PC-3 (cell line): ENCODE measurements at places on chromosomes 1 and 21. TPM values are rescaled to one million over a fixed set of nuclear protein-coding genes. Genes with fewer than 3 reads are reported as not detected.
A peak's percentile ranks its signal among the peaks of the same experiment; 100 is the strongest.

- H3K27ac ChIP-seq: peak overlapping the region; percentile 94
- H3K4me1 ChIP-seq: peaks cover 24% of the 10 kb centered on the region
- peak overlapping the region; percentile 24; the same call in 1 of the 2 replicates for H3K4me3 ChIP-seq
- H3K36me3 ChIP-seq: no peaks in the 10 kb centered on the region
- H3K27me3 ChIP-seq: no peaks in the 10 kb centered on the region
These were observed 560.5 kb downstream of the KIF26B start for GRCh38 chr1:245715291-245715701.

- no peak overlapping the region for H3K4me3 ChIP-seq
- H3K36me3 ChIP-seq: peaks cover 57% of the 10 kb centered on the region
- H3K27ac ChIP-seq: no peak overlapping the region
- H3K27me3 ChIP-seq: no peaks in the 10 kb centered on the region
- no peak for DNase-seq
These were observed 11.3 kb downstream of the MRAP start for GRCh38 chr21:32309906-32310460.

GRCh38 chr1:55896210-55896609 lies 681.0 kb upstream of the USP24 start:
- no peaks in the 10 kb centered on the region for H3K27me3 ChIP-seq
- no peak for DNase-seq
- no peak overlapping the region for H3K4me3 ChIP-seq

DNA sequence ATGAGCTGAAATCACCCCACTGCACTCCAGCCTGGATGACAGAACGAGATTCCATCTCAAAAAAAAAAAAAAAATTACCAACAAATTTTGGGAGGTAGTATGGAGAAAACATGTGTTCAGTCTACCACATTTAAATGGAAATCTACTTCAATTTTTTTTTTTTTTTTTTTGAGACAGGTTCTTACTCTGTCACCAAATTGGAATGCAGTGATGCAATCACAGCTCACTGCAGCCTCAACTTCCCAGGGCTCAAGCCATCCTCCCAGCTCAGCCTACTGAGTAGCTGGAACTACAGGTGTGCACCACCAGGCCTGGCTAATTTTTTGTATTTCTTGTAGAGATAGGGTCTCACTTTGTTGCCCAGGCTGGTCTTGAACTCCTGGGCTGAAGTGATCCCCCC lies 82.1 kb downstream of the GFI1 start:
- no peak overlapping the region for H3K4me3 ChIP-seq
- no peak overlapping the region for H3K27ac ChIP-seq
- peak; percentile 57 for DNase-seq

DNA sequence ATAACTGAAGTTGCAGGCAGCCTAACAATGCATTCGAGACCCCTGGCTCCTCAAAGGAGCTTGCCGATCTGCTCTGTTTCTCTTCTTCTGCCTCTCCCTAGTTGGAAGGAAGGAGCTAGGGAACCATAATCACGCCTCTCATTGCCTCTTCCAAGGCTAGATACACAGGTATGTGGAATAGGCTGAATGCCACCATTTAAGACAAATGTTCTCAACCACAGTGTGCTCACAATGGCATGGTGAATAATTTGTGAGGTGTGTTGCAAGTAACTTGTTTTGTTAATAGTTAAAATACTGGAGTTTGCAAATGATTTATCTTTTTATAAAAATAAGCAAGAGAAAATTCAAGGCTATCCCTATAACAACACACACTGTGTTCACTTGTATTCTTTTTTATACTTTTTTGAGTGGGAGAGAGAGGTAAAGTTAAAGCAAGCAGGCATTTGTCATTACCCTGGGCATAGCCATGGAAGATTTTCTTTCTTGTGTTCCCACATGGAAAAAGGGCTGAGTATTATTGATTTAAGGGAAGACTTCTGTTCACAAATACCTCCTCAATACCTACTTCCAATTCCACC lies 45.4 kb upstream of the SYT6 start:
- no peak overlapping the region for H3K27ac ChIP-seq
- H3K4me1 ChIP-seq: no peaks in the 10 kb centered on the region
- peaks cover 75% of the 10 kb centered on the region for H3K27me3 ChIP-seq
- no peak for DNase-seq
- H3K36me3 ChIP-seq: no peaks in the 10 kb centered on the region
- H3K4me3 ChIP-seq: no peak overlapping the region

GRCh38 chr1:38846210-38846609 lies 13.4 kb downstream of the RRAGC start:
- peaks cover 12% of the 10 kb centered on the region; the same call in 1 of the 2 replicates for H3K36me3 ChIP-seq
- no peaks in the 10 kb centered on the region for H3K4me1 ChIP-seq
- H3K27me3 ChIP-seq: no peaks in the 10 kb centered on the region

Gene GPN2
- total RNA-seq: 24.6 and 28.2 TPM in 2 replicates

Gene ATP1A2
- not detected in 2 replicates for total RNA-seq

Gene GUCA2B
- total RNA-seq: not detected in 2 replicates
